Stimulated activated CD4-positive, alpha-beta T cell treated with anti-CD3 and anti-CD28 coated beads, TNF-alpha, amount 100 ng/mL, for 48 hours (primary cell): ENCODE measurements at places on chromosomes 4 and X.

DNA sequence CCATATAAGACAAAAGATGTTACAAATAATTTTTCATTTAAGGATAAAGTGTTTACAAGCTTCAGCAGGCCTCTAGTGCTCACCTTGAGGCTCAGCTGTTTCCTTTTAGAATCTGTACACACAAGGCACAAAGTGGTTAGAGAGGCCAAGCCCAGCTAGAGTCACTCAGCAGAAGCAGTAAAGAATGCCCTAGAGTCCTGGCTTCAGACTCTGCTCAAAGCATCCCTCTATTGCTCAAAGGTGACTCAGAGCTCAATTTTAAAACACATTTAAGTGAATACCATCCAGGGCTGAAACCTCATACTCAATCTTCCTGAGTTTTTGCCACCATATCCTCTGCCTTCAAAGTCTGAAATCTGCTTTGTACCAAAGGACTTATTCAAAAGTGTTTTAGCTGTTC is 22.6 kb upstream of the PHF8 start:
- DNase-seq, result no peak

- no peak for DNase-seq
Observed at GRCh38 chr4:89674876-89675459, 162.0 kb downstream of the SNCA start.

DNA sequence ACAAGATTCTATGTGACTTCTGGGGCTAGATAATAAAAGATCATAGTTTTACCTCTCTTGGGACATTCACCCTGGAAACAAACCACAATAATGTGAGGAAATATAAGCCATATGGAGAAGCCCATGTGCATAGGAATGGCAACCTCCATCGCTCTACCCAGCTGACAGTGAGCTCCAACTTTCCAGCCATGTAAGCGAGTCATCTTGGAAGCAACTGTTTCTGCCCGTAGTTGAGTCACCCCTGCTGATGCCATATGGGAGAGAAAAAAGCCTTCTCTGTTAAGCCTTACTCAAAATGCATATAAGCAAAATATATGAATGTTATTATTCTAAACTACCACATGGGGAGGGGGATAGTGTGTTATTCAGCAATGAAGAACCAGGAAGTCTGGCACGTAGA is 31.4 kb upstream of the RELL1 start:
- no peak for DNase-seq

- DNase-seq, result no peak
Observed at GRCh38 chr4:119118397-119118796, 17.2 kb upstream of the MYOZ2 start.

- DNase-seq, result no peak
Observed at GRCh38 chr4:45350438-45350837, 624.1 kb upstream of the GNPDA2 start.

- DNase-seq, result no peak
Observed at GRCh38 chr4:43716721-43717395, 731.8 kb downstream of the KCTD8 start.

- DNase-seq, result no peak
Observed at GRCh38 chr4:48015216-48015615, 1.3 kb downstream of the CNGA1 start.

- DNase-seq, result no peak
Observed at GRCh38 chr4:139633661-139634060, 32.0 kb upstream of the MGST2 start.

- no peak for DNase-seq
Observed at GRCh38 chr4:77127837-77128621, 29.0 kb upstream of the CCNG2 start.

GRCh38 chr4:110907801-110908313 is 285.0 kb upstream of the PITX2 start:
- no peak for DNase-seq

GRCh38 chrX:130805903-130806302 is 97.1 kb downstream of the ENOX2 start:
- DNase-seq, result no peak

DNA sequence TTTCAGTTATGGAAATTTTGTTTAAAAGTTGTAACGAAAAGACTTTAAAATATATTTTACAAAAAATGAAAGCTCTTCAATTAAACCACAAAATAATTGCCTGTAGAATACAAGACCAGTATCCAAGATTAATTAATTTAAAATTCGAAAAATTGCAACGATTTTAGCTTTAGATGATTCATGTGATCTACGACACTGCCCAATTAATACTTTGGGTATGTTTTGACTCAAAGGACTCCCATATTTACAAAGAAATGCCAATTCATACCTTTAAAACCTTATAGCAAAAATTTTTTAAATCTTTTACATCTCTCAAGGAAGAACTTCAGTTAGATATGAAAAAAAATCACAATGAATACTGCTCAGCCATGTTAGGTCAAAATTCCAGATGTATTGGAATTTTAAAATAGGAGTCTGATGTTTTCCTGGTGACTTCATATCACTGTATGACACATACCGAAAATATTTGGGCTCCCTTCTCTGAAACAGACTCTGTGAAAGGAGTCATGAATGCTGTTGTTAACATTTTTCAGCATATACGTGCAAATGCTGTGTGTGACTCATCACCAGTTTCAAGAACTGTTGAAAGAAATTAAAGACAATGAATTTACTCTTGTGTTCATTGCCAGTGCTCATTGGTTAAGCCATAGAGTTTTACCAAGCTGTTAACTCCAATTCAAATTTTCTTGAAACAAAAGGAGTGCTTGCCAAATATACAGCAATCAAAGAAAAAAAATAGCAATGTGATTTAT is 13.8 kb upstream of the SMS start:
- DNase-seq, result no peak

DNA sequence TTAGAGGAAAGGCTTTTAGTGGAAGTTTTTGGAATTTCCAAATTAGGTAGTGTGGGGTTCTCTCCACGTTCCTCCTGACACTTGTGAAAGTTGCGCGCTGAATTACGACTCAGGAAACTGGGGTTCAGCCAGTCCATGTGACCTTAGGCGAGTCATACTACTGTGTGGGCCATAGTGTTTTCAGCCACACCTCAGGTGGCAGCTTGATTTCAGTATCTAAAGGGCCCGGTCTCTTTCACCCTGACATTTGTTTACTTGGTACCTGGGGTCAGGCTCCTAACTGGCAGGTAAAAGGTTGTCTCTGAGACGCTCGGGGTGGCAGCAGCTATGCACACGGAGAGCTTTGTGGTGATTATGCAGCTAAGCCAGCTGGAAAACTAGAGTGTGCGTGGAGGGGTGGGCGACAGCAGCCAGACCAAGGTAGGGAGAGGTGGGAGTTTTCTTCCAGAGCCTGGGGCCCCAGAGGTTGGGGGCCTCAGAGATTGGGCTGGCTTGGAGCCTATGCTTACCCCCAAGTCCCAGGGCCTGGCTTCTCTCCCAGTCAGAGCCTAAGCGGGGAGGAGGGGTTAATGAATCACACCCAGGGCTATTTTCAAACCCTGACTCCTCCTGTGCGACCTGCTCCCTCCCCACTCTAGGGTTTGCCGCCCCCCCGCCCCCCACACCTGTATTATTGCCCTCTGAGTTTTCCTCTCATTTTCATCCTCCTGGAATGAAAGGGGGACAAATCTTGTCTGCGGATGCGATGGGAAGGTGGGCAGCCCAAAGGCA is 47.2 kb downstream of the STARD8 start:
- DNase-seq, result no peak

GRCh38 chrX:53247928-53248327 is 22.9 kb upstream of the KDM5C start:
- DNase-seq, result no peak

DNA sequence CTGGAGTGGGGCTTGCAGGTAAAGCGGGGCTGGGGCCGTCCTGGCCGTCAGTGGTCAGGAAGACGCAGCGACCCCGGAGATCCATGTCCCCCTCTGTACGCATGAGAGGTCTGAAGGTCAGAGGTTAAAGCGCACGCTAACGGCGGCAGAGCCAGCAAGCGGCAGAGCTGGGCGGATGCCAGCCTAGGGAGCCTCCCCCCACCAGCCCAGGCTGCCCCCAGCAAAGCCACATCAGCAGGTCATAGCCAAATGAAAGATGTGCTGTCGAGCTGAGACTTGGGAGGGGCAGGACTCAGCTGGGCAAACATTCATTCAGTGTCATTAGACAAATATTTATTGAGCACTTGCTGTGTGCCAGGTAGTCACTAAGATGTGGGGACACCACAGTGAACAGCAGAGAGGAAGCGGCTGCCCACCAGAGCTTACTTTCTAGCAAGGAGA is 593 bp upstream of the JAKMIP1 start:
- DNase-seq, result no peak

GRCh38 chr4:134906404-134907023 is 704.9 kb upstream of the PABPC4L start:
- DNase-seq, result no peak

DNA sequence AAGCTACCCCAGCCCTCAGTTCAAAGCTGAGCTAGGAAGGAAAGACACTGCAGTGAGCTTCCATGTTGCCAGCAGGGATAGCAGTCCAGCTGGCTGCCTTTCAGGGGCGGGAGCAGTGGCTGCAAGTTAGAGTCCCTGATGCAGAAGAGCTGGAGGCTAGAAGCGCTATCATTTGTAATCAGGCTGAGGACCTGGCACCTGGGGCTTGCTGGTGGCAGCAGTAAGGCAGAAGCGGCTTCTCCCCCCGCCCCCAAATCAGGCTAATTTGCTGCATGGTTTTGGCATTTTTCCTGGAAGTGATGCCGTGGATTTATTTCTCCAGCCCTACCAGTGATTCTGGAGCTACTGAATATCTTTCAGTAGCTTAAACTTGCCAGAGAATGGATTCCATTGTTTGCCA is 203.3 kb downstream of the CLCN4 start:
- no peak for DNase-seq

- no peak for DNase-seq
Observed at GRCh38 chrX:110414273-110414672, 55.6 kb downstream of the RTL9 start.
